ENCODE measurements at places on chromosomes 13 and 19.
A peak's percentile ranks its signal among the peaks of the same experiment; 100 is the strongest.

DNA sequence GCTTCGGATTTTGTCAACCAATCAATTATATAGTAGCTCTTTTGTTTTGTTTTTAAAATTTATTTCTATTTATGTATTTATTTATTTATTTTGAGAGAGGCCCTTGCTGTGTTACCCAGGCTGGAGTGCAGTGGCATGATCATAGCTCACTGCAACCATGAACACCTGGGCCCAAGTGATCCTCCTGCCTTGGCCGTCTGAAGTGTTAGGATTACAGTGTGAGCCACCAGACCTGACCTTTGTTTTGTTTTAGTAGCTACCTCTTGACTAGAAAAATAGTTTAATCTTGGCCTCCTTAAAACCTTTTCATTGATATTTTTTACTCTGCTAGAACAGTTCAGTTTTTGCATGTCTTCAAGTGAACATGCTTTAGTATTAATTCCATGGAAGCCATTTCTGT, 15.1 kb downstream of the GARRE1 start:
- DNase-seq: no peak

GRCh38 chr13:99176309-99177276, 24.1 kb upstream of the UBAC2 start:
- DNase-seq: peak; percentile 54

- no peak for DNase-seq
Observed at GRCh38 chr19:41083516-41083915, 4.7 kb upstream of the CYP2A13 start.

GRCh38 chr13:71619096-71619495, 247.9 kb downstream of the DACH1 start:
- no peak for DNase-seq

DNA sequence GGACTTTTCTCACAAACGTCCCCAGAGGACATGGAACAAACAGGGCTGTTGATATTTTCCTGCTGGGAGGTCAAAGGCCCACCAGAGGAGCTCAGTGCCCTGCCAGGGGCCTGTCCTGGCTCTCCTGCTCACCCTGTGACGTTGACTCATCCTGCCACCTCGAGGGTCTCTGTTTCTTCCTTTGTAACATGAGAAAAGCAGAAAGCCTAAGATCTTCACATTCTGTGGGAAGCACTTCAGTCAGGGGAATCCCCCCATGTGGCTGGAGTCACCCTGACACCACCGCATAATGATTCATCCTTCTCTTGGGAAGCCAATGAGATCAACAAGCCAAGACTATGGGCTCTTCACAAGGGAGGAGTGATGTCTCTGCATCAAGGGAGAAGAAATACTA, 147.9 kb downstream of the KATNAL1 start:
- DNase-seq: peak; percentile 57

DNA sequence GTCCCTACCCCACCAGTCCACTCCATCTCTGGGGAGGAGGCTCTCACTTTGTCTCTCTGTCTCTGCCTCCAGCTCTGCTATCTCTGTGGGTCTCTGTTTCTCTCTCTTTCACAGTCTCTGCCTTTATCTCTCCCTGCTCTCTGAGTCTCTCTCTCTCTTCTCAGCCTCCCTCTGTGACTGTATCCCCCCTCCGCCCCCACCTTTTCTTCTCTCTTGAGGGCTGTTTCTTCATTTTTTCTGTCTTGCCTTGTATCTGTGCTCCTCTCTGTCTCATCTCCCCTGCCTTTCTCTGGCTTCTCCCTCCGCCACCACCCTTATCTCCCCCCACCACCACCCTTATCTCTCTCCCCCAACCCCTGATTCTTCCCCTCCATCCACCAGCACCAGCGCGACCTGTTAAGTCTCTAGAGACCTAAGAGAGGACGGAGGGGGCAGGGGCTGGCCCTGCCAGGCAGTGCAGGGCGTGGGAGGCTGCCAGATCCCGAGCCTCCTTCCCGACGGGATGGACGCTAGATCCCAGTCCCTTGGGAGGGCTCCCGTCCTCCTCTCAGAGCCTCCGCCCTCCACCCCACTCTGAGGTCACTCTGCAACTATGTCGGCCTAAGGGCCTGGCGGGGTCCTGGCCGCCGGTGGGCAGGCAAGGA, 1.0 kb downstream of the AXL start:
- DNase-seq: peak; percentile 39

DNA sequence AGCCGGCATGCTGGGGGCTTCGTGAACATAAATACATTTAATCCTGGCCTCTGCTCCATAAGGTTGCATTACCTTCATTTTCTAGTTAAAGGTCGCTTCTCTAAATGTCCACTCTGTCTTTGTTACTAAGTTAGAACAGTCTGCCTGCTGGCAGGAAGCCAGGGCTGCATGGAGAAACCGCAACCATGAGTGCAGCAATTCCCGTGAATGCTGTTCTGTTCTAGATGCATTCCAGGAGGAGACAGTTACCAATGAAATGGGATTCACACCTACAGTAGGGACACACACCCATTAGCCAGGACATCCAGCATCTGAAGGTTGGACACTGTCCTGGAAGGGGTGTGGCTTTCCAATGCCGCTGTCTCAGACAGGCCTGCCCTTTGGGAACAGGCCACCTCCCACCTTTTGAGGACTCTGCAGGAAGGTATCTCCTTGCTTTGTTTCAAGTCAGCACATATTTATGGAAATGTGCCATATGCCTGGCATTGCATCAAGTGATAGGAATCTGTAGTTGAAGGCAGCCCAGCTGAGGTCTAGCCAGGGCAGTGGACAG, 129.7 kb downstream of the SLC7A1 start:
- DNase-seq: peak; percentile 14

DNA sequence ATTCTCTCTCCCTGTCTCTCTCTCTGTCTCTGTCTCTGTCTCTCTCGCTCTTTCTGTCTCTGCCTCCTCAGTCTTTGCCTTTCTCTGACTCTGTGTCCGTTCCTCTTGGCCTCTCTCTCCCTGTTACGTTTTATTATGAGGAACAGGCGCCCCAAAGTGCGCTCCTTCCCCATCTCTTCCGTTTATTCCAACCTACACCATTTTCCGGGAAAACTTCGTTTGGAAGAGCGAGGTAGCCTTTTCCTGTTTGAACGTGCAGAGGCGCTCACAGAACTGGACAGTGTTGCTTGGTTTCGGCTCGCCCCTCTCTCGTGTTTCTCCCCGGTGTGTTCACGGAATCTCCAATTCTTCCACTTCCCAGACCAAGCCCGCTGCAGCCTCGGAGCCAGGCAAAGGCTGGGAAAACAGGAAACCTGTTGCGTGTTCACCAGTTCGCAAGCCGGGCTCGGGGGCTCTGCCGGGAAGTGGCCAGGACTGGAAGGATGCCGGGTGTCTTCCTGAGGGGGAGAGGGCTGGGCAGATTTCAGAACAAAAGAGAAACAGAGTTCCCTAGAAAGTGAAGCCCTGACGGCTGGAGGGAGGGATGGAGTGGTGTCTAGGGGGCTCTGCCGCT, 605 bp downstream of the TMEM255B start:
- peak; percentile 22 for DNase-seq

DNA sequence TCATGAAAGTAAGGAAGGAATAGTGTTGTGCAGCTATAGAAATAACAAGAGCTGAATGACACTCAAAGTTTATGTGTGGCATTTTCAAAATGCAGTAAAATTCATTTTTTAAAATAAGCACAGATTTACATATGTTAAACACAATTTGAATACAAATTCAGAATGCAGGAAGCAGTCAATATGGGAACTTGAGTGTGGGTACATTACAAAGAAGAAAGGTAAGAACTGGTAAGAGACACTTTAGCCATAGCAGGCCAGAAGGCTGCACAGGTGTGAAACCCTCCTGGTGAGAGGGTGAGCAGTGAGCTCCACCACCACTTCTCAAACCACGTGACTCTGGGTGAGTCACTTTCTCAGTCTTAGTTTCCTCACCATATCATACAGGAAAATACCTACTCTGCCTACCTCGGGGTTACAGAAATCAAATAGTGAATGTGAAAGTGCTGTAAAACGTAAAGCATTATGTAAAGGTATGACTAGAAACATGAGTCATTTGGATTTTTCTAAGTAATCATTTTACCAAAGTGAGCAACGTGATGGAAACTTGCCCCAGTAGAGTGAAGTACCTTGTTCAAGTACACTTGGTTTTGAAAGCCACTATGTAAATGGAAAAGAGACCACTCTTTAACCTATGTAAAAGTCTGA, 40.5 kb downstream of the USP12 start:
- no peak for DNase-seq

GRCh38 chr19:27657271-27658051, 1555.5 kb downstream of the UQCRFS1 start:
- DNase-seq: no peak

DNA sequence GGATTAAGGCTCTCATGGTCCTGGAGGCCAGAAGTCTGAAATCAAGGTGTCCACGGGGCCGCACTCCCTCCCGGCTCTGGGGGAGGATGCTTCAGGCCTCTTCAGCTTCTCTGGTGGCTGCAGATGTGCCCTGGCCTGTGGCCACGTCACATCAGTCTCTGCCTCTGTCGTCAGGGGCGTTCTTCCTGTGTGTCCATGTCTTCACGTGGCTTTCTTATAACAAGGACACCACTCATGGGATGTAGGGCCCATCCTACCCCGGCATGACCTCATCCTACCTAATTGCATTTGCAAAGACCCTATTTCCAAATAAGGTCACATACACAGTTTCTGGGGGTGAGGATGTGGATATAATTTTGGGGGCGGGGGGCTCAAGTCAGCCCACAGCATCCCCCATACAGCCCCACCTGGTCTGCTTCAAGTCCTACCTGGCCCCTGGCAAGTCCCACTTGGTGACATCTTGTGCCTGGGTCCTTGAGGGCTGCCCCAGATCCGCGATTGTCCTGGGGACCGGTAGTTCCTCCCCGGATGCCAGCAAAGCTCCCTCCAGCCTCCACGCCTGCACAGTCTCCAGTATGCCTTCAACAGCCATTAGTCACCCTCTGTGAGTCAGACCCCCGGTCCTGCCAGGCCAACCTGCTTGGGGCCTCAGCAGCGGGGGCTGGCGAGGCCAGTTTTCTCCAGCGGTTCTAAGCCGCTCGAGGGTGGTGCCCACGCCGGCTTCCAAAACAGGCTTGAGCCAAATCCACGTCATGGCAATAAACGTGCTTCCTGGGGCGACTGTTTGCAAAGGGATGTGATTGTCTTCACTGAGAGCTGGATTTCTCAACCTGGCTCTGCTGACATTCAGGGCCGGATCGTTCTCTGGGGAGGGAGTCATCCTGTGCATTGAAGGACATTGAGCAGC, 32.2 kb downstream of the MYO9B start:
- peak; percentile 97 for DNase-seq

DNA sequence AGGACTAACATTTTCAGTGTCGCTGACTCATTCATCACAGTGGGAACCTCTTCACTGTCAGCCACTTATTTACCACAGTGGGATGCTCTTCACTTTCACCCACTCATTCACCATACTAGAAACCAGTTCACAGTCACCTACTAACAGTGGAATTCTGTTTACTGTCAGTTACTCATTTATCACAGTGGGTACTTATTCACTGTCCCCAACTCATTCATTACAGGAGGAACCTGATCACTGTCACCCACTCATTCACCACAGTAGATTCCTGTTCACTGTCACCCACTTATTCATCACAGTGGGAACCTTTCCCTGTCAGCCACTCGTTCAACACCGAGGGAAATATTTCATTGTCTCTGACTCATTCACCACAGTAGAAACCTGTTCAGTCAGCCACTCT, 10.1 kb upstream of the ZNF85 start:
- no peak for DNase-seq

DNA sequence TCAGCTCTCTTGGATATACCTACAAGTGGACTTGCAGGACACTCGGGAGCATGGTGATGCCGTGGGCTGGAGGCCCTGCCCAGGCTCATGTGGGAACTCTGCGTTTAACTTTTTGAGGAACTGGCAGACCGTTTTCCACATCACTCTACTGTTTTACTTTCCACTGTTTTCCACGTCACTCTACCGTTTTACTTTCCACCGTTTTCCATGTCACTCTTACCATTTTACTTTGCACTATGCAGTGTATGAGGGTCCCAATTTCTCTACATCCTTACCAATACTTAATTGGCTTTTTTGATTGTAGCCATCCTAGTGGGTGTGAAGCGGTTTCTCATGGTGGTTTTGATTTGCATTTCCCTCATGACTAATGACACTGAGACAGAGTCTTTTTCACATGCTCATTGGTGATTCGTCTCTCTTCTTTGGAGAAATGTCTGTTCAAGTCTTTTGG, 40.5 kb downstream of the GATAD2A start:
- DNase-seq: no peak

GRCh38 chr19:42473686-42474085, 30.9 kb upstream of the CXCL17 start:
- no peak for DNase-seq

DNA sequence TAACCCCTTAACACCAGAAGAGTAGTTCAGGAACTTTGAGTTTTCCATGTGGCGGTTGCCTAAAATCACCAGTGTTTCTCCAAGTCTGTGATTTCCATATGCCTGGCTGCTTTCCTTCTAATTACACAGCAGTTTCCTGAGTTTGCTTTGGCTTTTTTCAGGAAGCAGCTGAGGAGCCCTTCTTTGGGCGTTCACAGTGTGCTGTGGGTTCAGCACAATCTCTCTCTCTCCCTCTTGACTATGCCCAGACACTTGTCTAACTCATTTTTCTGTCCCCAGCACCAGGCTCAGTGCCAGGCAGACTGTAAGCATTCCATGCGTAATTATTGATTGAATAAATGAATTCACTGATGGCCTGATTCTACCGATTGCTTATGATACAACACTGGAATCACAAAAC, 19.7 kb downstream of the SCEL start:
- DNase-seq: no peak

GRCh38 chr19:17965370-17966128, 1.4 kb upstream of the KCNN1 start:
- no peak for DNase-seq

DNA sequence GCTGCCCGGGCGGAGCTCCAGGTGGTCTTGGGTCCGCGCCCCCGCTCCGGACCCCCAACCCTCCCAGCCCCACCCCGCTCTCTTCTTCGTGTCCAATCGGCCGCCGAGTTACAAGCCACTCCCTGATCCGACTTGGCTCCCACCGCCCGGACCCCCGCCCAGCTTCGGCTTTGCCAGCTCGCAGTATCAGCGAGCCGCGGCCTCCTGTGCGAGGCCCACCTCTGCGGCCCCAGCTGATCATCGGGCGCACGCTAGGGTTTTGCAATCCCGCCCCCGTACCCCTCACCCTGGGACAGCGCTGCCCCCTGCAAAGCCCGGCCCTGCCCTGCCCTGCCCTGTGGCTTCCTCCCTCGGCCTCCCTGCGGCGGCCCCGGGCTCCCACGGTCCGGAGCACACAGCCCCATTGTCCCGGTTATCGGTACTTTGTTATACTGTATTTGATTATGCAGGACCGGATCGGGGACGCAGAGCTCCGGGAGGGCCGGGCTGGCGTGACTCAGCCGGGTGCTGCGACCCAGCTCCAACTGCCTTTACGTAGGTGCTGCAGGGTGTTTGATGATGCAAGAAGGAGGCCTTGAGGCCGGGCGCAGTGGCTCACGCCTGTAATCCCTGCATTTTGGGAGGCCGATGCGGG, 598 bp upstream of the LPAR2 start:
- no peak for DNase-seq

- peak; percentile 75 for DNase-seq
Observed at GRCh38 chr13:30792285-30793000, 57.1 kb downstream of the ALOX5AP start.

- no peak for DNase-seq
Observed at GRCh38 chr13:30675717-30676116, 58.0 kb downstream of the USPL1 start.

All from HTR-8/SVneo (cell line).